Common myeloid progenitor, CD34-positive (primary cell): ENCODE measurements at places on chromosomes 16 and 17.
A peak's percentile ranks its signal among the peaks of the same experiment; 100 is the strongest.

- no peak for DNase-seq
Observed at GRCh38 chr17:31339906-31340661, 18.7 kb upstream of the EVI2A start.

- DNase-seq = no peak
Observed at GRCh38 chr17:17907469-17907868, 64.7 kb downstream of the TOM1L2 start.

GRCh38 chr16:82201351-82201750 is 31.3 kb upstream of the MPHOSPH6 start:
- DNase-seq = no peak

- no peak for DNase-seq
Observed at GRCh38 chr17:38431346-38432145, 3.3 kb downstream of the ARHGAP23 start.

DNA sequence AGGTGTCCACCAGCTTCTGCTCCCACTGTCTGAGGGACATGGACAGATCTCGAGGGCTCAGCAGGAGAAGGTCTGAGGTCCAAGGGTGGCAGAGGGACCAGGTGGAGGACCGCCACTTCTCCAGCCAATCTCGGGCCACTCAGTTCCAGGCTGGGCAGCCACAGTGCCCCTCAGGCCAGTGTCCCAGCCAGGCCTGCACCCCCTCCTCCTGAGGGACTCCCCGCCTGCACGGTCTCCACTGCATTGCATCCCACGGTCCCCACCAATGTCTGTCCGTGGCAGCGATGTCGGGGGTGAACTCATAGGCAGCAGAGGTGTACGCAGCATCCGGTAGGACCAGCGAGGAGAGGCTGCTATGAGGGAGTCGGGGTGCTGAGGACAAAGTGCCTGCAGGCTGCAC is 64.2 kb upstream of the DOC2B start:
- DNase-seq = no peak

GRCh38 chr16:49121636-49122035 is 160.0 kb downstream of the CBLN1 start:
- DNase-seq = no peak

DNA sequence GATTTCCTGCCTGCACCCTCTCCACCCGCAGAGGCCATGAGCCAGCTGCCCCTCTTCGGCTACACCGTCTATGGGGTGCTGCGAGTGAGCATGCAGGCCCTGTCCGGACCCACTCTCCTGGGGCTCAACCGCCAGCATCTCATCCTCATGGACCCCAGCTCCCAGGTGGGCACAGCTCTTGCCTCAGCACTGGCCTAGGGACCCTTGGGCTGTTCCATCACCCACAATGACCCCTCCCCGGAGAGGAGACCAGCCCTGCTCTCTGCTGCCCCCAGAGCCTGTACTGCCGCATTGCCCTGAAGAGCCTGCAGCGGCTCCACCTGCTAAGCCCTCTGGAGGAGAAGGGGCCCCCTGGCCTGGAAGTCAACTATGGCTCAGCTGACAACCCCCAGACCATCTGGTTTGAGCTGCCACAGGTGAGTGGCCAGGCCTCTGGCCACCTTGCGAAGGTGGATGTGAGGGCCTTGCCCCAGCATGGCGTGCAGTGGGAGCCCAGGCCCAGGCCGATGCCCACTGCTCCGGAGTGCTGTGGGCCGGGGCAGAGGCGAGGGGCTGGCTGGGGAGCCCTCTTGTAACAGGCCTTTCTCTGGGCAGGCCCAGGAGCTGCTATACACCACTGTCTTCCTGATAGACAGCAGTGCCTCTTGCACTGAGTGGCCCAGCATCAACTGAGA is 7.3 kb upstream of the SMIM5 start:
- DNase-seq = peak; percentile 51

- DNase-seq = peak; percentile 64
Observed at GRCh38 chr17:34082404-34082803, 172.7 kb upstream of the CCL2 start.
